ENCODE measurements at places on chromosomes 7 and 10.

DNA sequence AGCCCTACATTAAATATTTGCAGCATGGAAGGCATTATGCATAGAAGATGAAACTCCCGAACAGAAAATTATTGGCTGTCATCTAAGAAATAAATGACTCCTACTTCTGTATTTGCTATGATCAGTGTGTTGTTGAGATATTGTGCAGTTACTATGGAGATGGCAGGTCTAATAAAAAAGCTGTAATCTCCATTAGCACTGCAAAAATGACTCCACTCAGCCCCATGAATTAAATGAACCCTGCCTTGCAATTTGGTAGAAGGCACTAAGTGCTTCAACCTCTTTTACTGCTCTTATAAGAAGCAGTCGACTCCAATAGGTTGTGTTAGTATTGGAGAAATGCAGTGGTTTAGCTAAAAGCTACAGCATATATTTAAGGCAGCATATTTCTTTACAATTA is 290.0 kb upstream of the PHYHIPL start:
- no peak for DNase-seq

DNA sequence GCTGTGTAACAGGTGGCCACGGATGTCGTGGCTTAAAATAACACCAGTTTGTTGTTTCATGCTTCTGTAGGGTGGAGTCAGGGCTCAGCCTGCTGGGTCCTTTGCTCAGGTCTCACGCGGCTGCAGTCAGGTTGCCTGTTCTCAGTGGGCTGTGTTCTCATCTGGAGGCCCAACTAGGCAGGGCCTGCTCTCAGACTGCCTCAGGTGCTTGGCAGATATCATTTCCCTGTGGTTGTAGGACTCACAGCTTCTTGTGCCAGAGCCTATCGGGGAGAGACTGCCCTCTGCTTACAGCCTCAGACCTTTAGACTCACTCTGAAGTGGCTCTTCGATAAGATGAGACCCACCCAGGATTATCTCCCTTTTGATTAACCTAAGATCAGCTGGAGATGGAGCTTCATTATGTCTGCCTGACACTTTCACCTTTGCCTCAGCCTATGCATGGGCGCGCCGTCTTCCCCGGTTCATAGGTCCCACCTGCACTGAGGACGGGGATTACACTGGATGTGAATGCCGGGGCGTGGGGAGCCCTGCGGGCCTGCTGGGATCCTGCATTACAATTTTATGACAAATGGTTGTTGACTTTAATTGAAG is 55.3 kb downstream of the INPP5A start:
- DNase-seq: no peak

GRCh38 chr7:134533288-134533771 is 6.0 kb downstream of the AKR1B10 start:
- DNase-seq: no peak

- DNase-seq: no peak
Measured at GRCh38 chr7:154911411-154911810, 91.5 kb downstream of the PAXIP1 start.

DNA sequence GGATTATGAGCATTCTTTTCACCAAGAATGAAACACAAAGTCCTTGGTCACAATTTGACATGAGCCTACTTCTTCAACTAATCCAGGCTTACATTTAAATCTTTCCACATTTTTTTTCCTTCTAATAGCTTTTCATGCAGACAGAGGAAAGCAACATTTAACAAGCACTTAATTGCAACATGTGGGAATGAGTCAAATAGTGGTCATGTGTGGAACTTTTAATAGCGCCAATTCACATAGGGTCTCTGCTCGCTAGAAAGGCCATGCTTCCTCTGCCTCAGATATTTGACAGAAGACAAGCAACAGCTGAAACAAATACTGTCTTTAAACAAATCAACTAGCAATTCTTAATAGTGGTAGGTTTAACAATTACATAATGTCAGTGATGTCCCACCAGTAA is 285.9 kb upstream of the ETV1 start:
- DNase-seq: no peak

DNA sequence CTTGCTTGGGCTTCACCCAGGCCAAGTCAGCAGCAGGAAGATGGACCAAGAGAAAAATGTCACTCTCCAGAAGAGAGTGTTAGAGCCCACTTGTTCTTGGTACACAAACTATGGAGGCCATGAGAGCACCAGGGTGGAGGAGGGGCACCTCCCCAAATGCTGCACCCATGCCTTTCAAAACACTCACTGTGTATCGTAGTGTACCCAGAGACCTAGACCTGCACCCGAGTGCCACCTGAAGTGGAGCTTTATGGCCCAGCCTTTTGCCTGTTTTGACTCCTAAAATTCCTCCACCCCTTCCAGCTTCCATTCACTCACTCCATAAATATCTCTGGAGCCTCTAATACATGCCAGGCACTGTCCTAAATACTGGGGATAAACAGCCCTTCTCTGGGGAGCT is 5.0 kb downstream of the SFTPD start:
- no peak for DNase-seq

DNA sequence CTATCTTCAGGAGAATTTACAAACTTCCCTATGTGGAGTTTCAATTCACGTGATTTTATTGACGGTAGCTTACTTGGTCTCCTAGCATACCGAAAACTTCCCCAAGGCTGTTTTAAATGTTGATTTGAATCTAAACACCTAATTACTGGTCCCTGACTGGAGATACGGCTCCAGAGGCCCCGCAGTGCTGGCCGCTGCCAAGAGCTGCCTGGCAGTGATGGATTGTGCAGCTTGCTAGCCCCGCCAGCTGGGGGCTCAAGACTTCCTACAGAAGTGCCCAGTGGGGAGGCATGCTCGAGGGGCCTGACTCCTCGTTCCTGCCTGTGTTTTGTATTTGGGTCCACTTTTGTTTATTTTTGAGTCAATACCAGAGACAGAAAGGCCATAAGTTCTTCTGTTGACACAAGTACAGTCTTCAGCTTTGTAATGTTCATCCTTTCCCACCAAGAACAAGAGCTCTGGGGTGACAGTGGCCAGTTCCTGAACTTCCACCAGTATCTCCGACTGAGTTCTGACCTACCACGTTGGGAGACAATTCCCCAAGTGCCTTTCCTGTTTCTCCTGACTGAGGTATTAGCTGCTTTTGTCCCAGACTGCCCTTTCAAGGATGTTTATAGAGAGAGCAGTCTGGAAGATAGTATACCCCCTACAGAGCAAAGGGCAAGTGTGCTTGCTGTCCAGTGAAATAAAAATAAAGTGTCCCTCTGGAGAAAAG is 80.7 kb upstream of the CXCL12 start:
- no peak for DNase-seq

- peak; percentile 82 for DNase-seq
Measured at GRCh38 chr7:138095972-138096935, 20.0 kb downstream of the AKR1D1 start.

DNA sequence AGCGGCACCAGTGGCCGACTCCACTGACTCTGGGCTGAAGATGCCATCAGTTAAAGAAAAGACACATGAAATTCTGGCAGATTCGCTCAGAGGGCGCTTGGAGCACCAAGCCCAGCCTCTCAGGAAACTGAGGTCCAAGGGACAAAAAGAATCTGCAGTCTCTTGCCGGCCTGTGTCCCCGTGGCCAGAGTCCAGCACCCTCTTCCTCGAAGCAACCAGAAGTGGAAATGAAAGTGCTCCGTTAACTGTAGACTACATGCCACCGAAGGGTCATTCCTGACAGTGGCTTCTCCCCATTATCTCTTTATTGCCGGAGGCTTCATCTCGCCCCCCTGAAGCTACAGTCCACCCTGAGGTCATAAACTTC is 1.0 kb upstream of the CHST15 start:
- no peak for DNase-seq

DNA sequence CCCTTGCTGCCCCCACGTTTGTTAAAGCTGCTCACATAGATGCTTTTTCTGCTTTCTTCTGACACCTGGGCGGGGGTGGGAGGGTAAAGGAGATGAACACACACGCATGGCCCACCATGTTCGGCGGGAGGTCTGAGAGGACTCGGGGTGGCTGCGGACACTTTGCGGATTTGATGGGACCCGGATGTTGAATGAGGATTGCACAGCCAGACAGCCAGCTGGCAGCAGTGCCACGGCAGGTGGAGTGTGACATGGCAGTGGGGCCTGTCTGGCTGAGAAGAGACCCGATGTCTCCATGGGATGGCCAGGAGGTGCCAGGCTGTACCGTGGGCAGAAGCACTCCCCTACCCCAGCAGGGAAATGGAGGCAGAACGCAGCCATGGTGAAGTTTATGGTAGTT is 31.2 kb downstream of the PPP2R2D start:
- no peak for DNase-seq

- no peak for DNase-seq
Measured at GRCh38 chr7:155453296-155454182, 4.4 kb upstream of the EN2 start.

DNA sequence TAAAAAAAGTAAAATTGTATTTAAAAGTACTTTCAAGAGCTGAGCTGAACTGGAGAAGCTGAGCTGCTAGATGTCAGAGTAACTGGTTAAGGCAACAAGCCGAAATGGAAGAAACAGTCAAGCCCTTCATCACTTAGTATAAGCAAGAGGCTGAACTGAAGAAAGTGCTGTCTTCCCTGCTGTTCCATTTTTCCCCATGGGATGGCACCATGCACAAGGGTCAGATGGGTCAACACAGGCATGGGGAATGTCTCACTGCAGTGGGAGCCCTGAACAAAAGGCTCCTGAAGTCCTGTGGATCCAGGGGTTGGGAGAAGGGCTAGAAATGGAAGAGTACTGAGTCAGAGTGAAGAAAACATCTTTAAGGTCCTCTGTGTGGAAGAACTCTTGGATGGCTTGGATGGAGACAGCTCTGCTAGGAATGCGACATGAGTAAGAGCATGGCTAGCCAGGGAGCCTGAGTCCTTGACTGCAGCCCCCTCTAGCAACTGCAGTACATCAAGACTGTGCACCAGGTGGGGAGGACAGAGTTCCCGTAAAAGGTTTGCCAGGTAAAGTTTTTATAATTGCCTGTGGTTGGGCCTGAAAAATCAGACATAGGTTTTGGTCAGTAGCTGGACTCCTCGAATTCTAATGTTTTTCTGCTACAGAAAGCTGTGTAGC is 348.3 kb downstream of the GPR158 start:
- no peak for DNase-seq

DNA sequence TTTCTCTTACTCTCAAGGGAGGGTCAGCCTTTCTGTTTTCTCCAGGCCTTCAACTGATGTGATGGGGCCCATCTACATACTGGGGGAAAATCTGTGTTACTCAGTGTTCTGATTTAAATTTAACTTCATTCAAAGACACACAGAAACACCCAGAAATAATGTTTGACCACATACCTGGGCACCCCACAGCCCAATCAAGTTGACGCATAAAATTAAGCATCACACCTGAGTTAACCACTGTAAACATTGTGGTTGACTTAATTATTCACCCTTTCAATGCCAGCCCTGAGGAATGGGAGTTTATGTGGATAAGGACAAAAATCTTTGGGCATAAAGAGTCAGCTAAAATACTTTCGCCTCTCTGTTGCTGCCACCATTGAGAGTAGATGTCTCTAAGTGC is 10.0 kb upstream of the CHN2 start:
- no peak for DNase-seq

DNA sequence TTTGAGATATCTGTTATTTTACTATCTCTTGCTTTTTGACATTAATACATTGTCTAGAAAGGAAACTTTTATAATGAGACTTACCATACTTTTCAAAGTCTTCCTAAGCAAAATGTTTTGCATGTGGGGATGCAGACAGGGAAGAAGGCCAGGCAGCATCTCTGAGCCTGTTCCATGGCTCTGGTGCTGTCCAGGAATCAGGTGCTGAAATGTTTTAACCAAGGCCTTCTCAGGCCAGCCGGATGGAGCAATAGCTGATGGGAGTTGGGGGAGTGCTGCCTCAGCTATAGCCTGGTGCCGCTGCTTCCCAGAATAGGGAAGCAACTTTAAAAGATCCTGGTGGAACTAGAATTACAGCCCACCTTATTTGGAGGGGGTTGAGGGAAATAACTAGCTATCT is 38.5 kb downstream of the CRTAC1 start:
- DNase-seq: no peak

GRCh38 chr10:27276581-27276980 is 36.0 kb upstream of the ACBD5 start:
- no peak for DNase-seq

DNA sequence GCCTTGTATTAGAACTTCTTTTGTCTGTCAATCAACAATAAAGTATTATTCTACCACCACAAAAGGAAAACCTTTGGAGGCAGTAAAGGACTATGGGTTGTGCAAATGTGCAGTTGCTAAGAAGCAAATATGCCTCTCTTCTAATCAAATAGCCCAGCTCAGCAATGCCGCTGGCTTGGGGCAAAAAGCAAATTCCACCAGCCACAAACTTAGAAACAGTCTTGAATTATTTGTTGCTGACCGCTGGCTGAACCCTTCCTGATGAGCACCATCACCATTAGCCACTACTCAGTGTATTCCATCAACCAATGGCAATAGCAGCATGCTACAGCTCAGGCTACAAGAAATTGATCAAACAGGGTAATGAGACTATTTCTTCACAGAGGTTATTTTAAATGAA is 51.0 kb downstream of the SKAP2 start:
- no peak for DNase-seq

- DNase-seq: no peak
Measured at GRCh38 chr10:73848821-73849489, 25.4 kb downstream of the CAMK2G start.

DNA sequence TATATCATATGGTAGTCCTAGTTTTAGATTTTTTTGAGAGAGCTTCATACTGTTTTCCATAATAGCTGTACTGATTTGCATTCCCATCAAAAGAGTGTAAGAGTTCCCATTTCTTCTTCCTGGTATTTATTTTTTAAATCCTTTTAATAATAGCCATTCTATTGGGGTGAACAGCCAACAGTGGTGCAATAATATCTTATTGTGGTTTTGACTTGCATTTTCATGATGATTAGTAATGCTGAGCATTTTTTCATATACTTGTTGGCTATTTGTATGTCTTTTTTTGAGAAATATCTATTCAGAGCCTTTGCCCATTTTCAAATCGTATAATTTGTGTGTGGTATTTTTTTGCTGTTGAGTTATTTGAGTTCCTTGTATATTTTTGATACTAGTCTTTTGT is 167.4 kb downstream of the FZD1 start:
- DNase-seq: no peak

DNA sequence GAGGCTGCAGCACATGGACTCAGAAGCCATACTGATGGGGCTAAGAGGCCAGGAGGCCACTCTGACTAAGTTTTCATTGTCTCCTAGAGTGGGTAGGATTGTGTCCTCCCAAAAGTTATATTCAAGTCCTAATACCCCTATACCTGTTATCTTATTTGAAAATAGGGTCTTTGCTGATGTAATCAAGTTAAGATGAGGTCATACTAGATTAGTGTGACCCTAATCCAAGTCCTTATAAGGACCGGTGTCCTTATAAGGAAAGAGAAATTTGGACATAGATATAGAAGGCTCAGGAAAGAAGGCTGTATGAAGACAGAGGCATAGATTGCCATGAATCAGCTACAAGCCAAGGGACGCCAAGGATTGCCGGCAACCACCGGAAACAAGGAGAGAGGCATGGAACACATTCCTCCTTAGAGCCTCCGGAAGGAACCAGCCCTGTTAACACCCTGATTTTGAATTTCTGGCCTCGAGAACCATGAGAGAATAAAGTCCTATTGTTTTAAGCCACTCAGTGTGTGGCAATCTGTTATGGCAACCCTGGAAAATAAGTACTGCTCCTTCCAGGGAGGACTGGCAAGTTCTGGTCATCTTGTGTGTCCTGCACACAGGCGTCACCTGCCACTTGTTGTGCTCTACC is 157.0 kb downstream of the EMX2 start:
- DNase-seq: no peak

GRCh38 chr7:32059289-32060011 is 10.8 kb downstream of the PDE1C start:
- DNase-seq: no peak

All from LNCaP clone FGC (cell line).